ENCODE measurements at places on chromosomes 6 and 20.

DNA sequence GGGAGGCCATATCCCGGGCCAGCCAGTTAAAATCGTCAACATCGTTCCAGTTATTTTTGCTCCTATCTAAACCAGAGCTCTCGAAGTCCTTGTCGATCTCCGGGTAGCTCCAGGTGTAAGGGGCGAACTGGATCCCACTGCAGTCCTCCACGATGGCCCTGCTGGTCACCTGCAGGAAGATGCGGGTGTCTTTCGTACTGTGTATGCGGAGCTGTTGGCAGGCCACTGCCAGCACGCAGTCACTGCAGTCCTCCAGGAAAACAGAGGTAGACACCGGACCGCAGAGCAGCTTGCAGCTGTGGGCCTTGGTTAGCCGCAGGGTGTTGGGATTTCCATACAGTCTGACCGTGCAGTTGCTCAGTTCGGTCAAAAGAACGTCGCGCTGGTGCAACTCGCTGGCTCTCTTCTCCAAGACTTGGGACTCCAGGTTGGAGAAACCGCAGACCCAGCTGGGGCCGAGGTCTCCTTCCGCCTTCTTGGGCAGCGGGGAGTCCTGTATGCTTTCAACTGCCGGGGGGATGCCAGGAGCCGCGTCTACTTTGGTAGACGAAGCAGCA is 742 bp downstream of the TBCC start:
- no peak for DNase-seq

DNA sequence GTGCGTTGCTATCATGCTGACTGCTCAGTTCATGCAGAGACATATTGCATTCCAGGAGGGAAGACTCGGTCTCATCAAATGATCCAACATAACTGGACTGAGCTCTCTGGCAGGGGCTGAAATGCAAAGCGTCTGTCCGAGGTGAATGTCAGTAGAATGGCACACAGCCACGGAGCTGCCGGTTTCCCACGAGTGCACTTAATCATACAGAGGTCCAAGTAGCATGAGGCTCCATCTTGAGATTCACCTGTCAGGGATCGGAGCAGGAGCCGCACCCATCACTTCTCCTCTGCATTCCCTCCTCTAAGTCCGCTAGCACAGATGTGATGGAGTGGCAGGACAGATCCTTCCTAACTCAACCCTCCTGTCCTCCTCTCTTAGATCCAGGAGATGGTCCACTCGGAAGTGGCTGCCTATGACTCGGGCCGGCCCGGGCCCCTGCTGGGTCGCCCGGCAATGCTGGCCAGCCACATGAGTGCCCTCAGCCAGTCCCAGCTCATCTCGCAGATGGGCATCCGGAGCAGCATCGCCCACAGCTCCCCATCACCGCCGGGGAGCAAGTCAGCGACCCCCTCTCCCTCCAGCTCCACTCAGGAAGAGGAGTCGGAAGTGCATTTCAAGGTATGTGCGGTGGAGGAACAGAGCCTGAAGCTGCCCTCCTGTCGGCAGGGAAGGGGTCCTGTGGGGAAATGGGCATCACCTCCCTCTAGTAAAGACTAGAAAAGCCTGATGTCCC is 135.9 kb downstream of the JPH2 start:
- no peak for DNase-seq

DNA sequence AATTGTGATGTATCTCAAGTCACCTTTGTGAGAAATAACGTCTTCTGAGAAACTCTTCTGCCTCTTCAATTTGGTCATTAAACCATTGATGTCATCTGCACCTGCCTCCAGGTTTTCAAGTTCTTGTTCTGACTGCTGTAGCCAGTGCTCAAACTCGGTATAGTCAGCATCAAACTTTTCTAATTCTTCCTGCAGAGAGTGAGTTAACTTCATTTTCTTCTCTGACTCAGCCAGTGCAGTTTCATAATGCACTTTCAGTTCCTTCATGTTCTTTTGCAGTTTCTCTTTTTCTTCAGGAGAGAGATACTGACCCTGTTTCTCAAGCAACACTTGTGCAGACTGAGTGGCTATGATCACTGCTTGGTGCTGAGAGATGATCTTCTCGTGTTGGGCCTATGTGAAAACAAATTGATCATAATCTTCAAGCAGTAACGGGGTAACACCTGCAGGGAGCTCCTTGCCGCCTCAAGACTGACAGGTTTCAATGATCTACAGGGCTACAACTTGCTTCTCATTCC is 48.8 kb downstream of the DST start:
- no peak for DNase-seq

DNA sequence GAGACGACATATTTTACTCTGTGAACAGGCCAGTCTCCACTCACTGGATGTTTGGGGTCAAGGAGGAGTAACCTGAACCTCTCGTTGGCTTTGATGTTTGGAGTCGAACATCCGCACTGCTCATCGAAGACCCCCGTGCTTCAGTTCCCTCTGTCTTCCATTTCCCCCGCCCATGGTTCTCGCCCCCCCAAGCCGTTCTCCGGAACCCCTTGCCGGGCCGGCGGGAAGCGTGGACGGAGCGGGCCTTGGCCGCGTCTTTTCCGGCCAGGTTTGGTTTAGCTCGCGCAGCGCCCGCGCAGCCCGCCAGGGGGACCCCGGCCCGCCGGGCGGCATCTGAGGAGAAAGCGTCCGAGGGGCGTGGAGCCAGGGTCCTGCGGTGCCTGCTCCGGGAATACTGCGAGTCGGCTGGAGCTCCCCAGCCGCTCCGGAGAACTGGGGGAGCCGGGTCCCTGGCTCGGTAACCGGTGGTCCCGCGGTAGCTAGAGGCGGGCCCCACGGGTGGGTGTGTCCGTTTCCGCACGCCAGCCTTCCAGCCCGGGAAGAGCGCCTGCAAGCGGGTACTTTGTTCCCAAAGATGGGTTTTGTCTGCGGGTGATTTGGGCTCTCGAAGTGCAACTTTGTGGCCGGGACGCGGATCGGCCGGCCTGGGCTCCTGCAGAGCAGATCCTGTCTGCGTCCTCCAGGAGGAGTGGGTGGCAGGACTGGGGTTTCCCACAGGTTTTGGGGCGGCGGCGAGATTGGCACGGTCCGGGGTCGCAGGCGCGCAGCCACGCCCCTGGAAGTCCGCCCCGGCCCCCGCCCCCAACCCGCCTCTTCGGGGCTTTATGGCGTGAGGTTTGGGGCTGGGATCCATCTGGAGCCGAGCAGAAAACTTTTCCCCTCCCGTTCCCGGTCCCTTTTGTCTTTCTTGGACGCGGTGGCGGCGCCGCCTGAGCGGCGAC is at the start of gene TMEM200A:
TSS of gene TMEM200A (plus strand) at position 852 of the 941 bp plus-strand sequence. CDS start 74,406 bp downstream, outside the sequence.
- DNase-seq = peak; percentile 8

DNA sequence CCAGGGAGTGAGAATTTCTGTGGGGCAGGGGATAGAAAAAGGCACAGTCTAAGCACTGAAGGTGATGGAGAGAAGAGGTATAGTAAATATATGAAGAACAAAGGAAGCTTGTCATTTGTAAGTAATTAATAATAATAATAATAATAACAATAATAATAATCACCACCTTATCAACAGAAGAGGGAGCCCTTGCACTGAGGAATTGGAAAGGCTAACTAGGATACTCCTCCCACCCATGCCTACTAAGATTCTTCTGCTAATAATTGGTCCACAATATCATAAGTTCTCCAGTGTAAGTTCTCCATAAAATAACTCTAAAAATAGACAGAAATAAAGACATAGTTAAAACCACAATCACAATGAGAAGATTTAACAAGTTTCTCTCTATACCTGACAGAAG is 912 bp upstream of the OR12D3 start:
- no peak for DNase-seq

DNA sequence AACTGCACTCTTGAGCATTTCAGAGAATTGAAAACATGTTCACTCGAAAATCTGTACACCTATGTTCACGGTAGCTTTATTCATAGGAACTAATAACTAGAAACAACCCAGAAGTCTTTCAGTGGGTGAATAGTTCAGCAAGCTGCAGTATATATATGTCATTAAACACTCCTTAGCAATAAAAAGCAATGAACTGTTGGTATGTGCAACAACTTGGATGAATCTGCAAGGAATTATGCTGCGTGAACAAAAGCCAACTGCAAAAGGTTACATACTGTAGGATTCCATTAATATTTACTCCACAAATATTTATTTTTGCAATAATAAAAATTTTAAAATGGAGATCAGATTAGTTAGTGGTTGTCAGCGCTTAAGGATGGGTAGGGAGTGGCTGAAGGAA is 22.1 kb upstream of the FKBP1A start:
- DNase-seq = no peak

DNA sequence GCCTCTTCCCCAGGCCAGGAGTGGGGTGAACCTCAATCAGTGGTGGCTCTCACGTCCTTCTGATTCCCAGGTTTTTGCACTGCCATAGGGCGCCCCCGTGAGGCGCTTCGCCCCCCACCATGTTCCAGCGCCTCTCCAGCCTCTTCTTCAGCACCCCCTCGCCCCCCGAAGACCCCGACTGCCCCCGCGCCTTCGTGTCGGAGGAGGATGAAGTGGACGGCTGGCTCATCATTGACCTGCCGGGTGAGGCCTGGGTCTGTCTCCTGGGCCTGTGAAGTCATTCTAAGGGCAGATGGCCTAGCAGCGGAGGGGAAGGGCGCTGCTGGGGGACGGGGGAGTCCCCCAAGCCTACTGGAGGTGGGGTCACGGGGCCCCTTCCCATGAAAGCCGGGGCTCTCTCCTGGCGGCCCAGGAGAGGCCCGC is 4.5 kb downstream of the TP53INP2 start:
- DNase-seq = peak; percentile 47

DNA sequence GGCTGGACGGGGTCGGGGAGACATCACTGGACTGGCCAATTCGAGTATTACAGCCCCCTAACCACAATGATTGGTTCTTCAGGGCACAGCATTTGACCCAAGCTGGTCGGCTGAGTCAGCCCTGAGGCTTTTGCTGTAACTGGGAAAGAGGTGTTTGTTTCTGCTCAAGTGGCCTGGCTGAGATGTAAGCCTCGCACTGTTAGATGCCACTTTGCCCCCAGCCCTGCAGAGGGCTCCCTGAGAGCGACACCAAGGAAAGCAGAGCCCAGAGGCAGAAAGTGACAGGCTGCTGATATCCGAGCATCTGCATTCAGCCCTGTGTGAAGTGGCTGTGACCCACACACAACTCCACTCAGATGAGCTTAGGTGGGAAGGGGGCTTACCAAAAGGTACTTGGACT is 19.4 kb downstream of the ERGIC3 start:
- no peak for DNase-seq

DNA sequence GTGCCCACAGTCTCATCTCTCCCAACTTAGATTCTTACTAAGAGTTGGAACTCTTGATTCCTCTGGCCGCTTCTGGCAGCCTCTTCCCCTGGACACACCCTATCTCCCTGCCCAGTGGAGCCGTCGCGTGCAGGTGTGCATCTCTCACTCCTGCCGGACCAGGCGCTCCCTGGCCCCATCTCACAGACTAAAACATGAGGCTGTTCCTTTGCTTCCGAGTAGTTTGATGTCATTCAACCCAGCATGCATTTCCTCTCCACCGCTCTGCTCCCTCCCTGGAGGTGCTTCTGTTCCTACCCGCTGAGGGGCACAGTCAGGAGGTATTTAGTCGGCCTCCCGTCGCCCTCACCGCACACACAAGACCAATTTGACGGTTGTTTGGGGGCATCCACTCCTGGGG is 228.0 kb upstream of the QKI start:
- no peak for DNase-seq
